ENCODE measurements at places on chromosomes 3 and 15.

DNA sequence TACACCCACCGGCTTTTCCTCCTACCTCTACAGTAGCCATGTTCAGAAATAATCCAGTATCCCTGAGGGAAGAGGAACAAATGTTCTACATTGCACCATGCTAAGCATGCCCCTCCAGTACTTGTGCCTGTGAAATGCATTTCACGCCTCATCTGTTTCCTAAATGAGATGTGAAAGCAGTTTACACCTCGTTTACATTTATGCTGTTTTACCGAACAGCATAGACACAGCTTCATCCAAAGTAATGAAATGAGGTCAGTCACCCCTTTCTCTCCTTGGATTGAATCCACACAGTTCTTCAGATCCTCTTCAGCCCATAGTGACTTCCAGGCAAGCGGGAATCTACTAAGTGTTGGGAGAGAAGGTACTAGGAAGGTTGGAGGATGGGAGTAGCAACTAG lies 514.3 kb downstream of the PDCD6IP start:
- DNase-seq: no peak

- DNase-seq: no peak
These were observed 801.1 kb upstream of the LMCD1 start for GRCh38 chr3:7700539-7700938.

- no peak for DNase-seq
These were observed 2.4 kb downstream of the SLC25A38 start for GRCh38 chr3:39385456-39386090.

GRCh38 chr3:16883723-16884083 lies 1.1 kb upstream of the PLCL2 start:
- DNase-seq: no peak

DNA sequence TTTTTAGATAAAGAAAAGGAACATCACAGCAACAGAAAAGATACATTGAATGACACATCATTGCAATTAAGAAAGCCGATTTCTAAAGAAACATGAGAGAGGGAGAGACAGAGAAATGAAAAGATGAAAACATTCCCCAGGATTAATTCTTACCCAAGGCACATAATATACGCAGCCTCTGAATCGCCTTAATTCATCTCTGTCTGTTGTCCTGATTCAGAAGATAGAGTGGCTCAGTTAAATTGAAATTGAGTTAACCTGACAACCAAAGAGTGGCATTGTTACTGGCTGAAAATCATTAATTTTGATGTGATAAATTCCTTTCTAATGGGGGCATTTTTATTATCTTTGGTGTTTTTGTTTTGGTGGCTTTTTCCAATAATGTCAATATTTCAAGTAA lies 701.9 kb downstream of the EDEM1 start:
- no peak for DNase-seq

DNA sequence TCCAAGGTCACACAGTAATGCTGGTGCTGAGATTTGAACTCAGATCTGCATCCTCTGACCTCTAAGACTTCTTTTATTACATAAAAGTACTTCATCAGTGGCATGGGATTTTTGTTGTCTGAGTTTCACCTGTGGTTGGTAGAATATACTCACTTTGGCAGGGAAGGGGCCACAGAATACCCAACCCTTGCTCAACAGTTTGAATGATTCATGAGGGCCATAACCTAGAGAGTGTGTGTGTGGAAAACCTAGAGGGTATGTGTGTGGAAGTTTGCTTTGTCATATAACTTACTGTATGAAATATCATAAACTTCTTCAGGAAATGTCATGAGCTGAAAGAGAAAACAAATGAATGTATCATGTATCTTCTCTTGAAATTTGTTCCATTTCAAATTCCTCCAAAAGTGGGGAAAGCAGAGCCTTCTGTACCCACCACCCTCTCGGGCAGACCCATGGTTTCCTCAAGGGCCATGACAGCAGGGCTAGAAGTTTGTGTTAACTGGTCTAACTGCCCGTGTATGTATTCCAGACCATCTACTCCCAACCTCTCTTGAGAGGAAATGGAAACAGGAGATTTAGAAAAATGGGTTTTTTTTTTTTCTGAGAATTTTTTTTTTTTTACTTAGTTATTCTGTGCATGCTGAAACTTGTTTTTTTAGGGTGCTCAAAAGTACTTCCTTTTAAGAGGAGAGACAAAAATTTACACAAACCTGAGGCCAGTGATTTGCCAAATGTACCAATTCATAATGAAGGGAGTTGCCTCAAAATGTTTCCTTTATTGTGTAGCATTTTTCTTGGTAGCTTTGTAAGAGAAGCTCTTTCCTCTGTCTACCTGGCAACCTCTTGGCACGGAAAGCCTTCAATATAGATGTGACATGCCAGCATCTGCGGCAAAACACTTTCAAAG lies 127.0 kb downstream of the TPRG1 start:
- no peak for DNase-seq

- DNase-seq: no peak
These were observed 194.4 kb upstream of the GBE1 start for GRCh38 chr3:81955878-81956277.

DNA sequence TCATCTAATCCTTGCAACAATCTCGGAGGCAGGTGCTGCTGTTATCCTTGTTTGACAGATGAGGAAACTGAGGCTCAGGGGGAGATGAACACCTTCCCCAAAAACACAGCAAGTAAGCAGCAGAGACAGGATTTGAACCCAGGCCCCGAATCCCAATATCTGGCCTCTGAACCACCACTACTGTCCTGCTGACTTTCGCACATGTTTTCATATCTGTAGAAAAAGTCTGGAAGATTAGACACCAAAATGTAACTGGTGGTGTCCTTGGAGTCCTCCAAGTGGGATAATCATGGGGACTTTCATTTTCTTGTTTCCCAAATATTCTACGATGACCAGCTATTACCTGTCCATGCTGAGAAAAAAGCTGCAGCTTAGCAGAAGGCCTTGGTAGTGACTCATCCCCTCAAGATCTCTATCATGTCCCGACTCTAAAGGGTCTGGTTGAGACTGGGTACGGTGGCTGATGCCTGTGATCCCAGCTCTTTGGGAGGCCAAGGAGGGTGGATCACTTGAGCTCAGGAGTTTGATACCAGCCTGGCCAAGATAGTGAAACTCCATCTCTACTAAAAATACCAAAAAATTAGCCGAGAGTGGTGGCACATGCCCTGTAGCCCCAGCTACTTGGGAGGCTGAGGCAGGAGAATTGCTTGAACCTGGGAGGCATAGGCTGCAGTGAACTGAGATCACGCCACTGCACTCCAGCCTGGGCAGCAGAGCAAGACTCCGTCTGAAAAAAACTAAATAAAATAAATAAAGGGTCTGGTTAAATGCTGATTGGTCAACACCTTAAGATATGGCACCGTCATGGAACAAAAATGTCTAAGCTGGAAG lies 8.6 kb downstream of the IRAK2 start:
- DNase-seq: no peak

- no peak for DNase-seq
These were observed 81.2 kb downstream of the ANP32A start for GRCh38 chr15:68739390-68740080.

- no peak for DNase-seq
These were observed 14.6 kb upstream of the IGDCC3 start for GRCh38 chr15:65392368-65392767.

- no peak for DNase-seq
These were observed 937.2 kb downstream of the ZPLD1 start for GRCh38 chr3:103372031-103372430.

DNA sequence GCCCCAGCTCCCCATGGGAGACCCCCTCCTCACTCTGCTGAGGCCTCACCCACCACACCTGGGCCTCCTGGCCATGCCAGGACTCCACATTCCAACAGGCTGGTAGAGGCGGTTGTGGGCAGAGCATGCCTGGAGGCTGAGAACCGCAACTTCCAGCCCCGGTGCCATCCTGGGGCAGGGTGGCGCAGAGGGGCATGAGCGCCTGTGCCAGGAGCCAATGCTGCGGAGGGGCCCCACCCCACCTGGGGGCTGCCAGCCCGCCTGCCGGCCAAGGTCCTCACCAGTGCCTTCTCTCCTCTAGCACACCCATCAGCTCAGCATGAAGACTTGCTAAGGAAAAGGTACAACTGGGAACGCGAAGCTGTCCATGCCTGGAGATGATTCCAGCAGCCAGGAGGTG lies 34.3 kb upstream of the SLC6A6 start:
- no peak for DNase-seq

GRCh38 chr3:186511245-186511644 lies 32.9 kb downstream of the CRYGS start:
- DNase-seq: no peak

GRCh38 chr15:51680321-51680720 lies 982 bp upstream of the SCG3 start:
- DNase-seq: no peak

GRCh38 chr15:101646672-101647071 lies 5.5 kb downstream of the TM2D3 start:
- DNase-seq: no peak

- DNase-seq: no peak
These were observed 441.9 kb downstream of the PLOD2 start for GRCh38 chr3:145719114-145719513.

DNA sequence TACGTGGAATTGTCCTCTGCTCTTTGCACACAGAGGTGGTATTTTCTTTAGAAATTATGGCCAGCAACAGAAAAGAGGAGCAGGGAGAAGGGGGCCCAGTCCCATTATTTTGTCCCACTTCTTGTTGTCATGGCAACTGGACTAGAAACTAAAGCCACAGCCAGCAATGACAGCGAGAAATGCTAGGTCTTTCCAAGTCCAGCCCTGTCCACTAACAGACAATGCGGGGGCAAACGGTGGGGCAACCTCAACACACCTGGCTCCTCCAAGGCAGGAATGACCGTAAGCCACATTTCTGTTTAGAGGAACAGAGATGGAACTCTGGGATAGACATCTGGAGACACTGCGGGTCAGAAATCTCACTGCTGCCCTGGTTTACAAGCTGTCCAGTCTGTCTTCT lies 107.3 kb downstream of the RFTN1 start:
- DNase-seq: no peak
